ENCODE measurements at places on chromosomes 5 and 9. TPM values are rescaled to one million over a fixed set of nuclear protein-coding genes. Genes with fewer than 3 reads are reported as not detected.

DNA sequence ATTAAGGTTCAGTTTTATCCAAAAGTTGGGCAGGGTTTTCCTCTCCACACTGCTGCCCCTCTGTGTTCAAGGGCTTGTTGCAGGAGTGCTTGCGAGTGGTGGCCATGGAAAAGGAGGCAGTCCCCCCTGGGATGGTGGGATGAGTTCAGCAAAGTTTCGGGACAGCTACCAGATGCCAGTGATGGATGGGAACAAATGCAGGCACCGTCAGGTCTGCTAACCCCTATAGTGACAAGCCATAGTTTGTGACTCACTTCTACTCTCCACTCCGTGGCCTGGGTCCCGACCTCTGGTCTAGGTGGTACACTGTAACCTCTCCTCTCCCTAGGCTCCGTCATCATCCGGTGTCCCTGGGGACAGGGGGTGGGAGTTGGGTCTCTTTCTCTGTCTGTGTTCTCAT lies 3.8 kb upstream of the RNF14 start:
- no peak overlapping the region for H3K27ac ChIP-seq
- no peak overlapping the region for H3K4me3 ChIP-seq
- no peaks in the 10 kb centered on the region for H3K27me3 ChIP-seq

DNA sequence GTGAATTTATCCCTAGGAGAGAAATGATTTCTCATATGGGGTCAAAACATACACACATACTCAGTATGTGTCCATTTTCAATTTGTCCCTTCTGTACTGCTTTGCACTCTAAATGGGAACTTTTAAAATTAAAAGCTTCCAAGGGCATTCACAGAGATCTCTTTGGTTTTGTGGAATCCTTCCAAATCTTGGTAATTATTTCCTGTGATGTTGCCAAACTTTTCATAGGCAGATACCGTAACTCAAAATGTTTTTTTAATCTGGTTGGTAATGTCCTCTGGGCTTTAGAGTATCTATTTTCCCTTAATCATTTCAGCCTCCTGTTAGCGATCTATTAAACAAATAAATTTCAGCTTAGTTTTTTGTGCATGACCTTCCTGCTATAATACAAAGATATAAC lies 282.4 kb downstream of the ARHGEF28 start:
- DNase-seq: no peak
- H3K4me1 ChIP-seq: no peaks in the 10 kb centered on the region
- no peaks in the 10 kb centered on the region for H3K27me3 ChIP-seq
- H3K36me3 ChIP-seq: no peaks in the 10 kb centered on the region
- no peak overlapping the region for H3K27ac ChIP-seq

Gene CTNND2
- polyA plus RNA-seq: 12.7 TPM

Gene CAVIN4
- 1.6 TPM for polyA plus RNA-seq

All from cardiac muscle cell (in vitro differentiated cells and primary cell).